Lung microvascular endothelial cell (primary cell): ENCODE measurements at places on chromosomes 1 and 21. TPM values are rescaled to one million over a fixed set of nuclear protein-coding genes. Genes with fewer than 3 reads are reported as not detected.

Gene SNIP1
- 8.5 and 14.3 TPM in 2 replicates for total RNA-seq

Gene NTNG1
- under 0.01 TPM in 1 of 2 replicates, not detected in the other for total RNA-seq

Gene PYHIN1
- total RNA-seq: not detected in 2 replicates

Gene A3GALT2
- not detected in 2 replicates for total RNA-seq

Gene SERPINC1
- total RNA-seq: not detected in 2 replicates

Gene CFHR1
- total RNA-seq: not detected in 2 replicates
